Activated T-cell treated with anti-CD3 and anti-CD28 coated beads for 48 hours (primary cell): ENCODE measurements at places on chromosomes 11 and 22.
A peak's percentile ranks its signal among the peaks of the same experiment; 100 is the strongest.

DNA sequence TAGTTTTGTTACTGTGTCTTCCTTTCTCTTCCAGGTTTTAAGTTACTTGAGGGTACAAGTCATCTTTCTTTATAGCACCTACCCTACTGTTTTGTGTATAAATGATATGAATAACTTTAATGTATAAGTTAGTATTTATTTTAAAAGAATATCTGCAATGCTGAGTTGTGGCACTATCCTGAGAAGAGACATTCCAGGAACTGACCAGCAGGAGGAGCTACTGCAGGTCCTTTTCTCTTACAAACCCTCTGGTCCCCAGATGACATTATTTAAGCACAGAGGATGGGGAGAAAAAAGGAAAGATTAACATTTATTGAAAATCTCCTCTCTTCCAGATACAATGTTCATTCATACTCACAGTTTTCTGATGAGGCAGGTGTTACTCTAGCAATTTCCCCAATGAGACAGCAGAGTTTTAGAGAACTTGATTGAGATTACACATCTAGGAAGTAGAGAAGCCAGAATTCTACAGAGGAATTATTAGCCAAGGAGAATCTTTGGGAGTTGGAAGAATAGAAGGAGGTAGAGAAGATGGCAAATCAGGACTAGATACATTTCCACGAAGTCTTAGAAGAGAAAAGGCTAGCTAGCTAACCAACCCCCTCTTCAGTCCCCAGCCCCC is 541.2 kb upstream of the API5 start:
- no peak for DNase-seq

- no peak for DNase-seq
These were observed 11.1 kb downstream of the FOLR3 start for GRCh38 chr11:72146625-72147024.

- peak; percentile 36 for DNase-seq
These were observed 25.2 kb downstream of the LIF start for GRCh38 chr22:30221121-30221992.

DNA sequence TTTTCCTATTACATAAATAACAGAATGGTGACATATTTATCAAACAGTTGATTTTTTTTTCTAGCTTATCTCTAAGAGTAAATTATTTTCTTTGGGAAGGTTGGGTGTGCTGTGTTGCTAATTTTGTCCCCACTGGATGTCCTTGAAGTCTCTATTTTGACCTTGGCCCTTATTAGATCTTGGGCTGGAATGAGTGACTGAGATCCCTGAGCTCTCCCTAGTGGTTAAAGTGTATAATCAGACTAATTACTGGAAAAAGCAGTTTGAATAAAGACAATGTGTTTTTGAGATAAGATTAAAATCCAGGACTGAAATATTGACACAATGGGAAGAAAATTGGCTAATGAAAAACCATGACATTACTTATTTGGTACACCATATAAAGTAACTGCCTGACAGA is 56.1 kb downstream of the AASDHPPT start:
- no peak for DNase-seq

DNA sequence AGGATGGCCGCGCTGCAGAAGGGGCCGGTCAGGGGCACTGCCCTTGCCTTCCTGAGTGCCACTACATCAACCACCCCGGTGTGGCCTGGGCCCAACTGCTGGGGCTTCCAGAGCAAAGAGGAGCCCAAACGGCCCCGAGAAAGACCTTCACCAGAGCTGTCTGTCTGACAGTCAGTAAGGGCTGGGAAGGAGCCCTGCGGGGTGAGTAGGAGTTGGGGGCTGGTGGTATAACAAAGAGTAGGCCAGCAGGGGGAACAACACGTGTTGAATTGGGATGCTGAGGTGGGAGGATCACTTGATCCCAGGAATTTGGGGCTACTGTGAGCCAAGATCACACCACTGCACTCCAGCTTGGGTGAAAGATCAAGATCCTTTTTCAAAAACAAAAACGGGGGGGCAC is 3.9 kb downstream of the GSTT4 start:
- DNase-seq = no peak

GRCh38 chr11:30346068-30346688 is 23.3 kb downstream of the ARL14EP start:
- DNase-seq = no peak

DNA sequence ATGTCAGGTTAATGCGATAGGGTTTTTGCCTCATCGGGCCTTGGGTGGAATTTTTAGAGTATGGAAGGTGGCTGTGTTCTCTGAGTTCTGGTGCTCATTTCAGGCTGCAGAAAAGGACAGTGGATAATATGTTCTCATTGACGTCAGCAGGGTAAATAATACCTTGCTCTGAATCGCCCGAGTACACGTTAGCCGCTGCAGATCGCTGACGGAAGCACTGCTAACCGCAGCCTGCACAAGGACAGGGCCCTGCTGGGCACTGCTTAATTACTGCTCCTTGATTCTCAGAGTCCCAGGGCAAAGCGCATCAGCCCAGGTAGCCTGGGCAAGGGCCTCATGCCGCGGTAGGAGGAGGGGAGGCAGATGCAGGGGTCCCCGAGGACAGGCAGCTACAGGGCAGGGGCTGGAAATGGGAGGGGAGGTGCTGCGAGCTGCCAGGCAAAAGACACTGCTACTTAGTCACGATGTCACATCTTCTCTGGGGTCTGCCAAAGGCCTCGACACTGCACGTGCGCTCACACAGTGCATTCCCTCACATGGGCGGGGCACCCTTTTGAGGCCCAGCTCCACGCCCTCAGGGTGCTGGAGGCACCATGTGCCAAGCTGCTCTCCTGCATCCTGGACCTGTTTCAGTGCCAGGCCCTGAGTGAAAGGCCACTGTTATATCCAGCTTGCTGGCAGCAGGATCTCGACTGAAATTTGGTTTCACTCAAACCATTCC is 35.2 kb downstream of the PPP2R1B start:
- no peak for DNase-seq

GRCh38 chr11:119671561-119672015 is 57.4 kb downstream of the NECTIN1 start:
- DNase-seq = no peak

- DNase-seq = no peak
These were observed 10.2 kb upstream of the CD82 start for GRCh38 chr11:44555031-44555800.

DNA sequence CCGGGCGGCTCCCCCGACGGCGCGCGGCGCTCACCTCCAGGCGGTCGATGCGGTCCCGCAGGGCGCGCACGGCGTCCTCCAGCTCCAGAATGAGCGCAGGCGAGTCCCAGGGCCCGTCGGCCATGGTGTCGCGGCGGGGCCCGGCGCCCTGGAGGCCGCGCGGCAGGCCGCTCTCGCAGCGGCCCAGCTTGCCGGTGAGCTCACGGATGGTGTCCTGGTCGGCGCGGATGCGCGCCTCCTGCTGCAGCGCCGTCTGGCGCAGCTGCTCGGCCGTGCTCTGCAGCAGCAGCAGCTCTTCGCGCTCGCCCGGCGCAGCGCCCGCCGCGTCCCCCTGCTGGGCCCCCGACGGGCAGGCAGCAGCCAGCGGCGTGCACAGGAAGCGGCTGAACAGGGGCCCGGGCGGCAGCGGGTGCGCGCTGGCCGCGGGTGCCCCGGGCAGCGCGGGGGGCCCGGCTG is 599 bp downstream of the NPTXR start:
- DNase-seq = peak; percentile 60

DNA sequence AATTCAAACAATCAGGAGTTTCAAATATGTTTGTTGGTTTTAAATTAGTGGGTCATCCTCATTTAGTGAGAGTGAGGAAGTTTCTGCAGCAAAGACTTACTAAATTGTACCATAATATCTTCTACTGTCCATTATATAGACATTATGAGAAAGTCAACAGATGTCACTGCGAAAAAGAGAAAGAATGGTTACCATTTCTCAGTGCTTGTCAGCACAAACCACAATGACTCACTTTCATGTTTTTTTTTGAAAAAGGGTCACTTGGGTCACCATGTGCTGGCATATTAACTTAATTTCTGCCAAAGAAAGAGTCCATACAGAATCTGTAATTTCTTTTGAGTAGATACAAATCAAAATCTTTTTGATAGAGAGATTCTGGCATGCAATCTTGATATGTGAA is 924.6 kb upstream of the FAT3 start:
- DNase-seq = no peak

DNA sequence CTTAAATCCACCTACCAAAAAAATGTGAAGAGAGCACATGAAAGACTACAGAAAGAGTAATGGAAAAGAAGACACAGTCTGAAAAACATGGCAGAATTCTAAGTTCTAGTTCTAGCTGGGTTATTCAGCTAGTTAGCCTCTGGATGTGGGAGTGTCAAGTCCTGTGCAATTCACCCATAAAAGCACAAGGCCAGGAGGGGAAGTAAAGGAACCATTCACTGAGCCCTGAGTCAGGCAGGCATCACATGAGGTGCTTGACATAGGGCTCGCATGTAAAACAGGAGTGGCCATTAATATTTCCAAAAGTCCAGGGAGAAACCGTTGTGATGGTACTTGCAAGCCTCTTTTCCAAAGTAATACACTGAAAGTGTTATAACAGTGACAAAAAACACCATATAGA is 103.7 kb downstream of the GAB2 start:
- DNase-seq = no peak

DNA sequence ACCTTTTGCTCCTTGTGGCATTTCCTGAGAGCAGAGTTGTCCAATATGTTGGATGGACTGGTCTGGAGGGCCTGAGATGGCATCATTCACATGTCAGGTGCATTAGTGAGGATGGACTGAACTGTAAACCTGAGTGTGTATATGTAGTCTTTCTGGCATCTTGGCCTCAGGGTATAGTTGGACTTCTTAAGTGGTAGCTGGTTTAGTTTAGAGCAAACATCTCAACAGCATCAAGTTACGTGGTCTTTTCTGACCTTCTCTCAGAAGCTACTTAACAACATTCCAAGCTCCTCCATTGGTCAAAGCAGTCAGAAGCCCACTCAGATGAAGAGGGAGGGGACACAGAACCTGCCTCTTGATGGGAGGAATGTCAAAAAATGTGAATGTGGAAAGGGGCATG is 829.9 kb downstream of the METTL15 start:
- no peak for DNase-seq

DNA sequence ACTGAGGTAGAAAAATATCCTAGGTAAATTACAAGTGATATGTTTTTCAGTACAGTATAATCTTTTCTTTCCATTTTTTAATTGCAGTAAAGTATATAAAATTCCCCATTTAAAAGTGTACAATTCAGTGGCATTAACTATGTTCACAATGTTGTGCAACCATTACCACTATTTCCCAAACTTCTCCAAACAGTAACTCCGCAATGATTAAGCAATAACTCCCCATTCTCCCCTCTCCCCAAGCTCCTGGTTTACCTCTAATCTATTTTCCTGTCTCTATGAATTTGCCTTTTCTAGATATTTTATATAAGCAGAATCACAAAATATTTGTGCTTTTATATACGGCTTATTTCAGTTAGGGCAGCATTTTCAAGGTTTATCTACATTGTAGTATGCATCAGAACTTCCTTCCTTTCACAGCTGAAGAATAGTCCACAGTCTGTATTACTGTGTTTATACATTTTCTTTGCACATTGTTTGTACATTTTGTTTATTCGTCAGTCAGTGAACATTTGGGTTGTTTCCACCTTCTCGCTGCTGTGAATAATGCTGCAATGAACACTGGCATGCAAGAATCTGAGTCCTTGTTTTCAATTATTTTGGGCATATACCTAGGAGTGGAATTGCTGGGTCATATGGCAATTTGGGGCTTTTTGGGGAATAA is 110.7 kb downstream of the RPL27A start:
- no peak for DNase-seq

DNA sequence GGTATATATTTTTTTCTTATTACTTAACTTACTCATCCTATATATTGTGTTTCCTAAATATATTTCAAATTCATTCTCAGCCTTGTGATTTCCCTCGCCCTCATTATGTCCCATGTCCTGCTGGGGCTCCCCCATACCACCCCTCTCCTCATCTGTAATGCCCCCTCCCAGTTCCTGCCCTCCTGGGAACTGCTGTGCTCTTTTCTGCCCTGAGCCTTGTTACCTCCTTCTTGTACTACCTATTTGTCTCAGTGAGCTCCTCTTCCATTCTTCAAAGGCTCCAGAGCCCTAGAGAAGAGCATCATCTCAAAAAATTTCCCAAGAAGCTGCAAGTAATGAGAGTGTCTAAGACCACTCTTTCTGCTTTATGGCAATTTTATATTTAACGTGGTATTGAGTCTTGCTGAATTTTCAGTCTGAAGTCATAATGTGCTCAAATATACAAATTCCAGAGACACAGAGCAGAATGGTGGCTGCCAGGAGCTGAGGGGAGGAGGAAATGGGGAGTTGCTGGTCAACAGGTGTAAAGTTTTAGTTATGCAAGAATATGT is 66.5 kb upstream of the TOP3B start:
- DNase-seq = no peak

- no peak for DNase-seq
These were observed 39.6 kb downstream of the MED15 start for GRCh38 chr22:20547029-20547428.

DNA sequence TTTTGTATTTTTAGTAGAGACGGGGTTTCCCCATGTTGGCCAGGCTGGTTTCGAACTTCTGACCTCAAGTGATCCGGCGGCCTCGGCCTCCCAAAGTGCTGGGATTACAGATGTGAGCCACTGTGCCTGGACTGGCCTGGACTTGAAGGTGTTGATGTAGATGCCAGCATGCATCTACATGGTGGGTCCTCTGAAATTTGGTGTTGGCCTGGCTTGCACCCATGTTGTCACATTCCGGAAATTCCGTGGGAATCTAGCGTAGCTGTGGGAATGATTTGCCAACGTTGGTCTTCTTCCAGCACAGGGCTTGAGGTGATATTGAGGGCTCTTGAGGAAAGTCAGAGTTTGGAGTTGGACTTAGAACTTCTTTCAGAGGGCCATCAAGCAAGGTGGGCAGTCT is 6.5 kb downstream of the PACS1 start:
- no peak for DNase-seq

GRCh38 chr22:21622919-21623647 is 6.7 kb downstream of the YDJC start:
- no peak for DNase-seq

- DNase-seq = no peak
These were observed 251.4 kb downstream of the DDX10 start for GRCh38 chr11:108916290-108916689.

DNA sequence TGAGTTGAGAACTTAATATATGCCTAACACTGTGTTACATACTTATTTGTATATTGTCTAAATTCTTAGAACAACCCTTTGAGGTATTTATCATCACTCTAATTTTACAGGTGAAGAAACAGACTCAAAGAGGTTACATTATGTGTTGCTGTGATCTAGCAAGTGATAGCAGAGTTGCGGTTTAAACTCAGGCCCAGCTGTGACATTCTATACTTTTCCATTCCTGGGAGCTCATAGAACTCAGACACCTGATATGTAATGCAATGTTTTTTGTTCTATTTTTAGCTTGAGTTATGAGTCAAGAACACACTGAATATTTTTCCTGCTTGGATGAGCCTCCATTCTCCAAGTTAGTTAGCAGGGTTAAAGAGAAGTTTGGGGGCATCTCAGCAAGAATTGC is 449.7 kb upstream of the DDI1 start:
- no peak for DNase-seq

- DNase-seq = no peak
These were observed 33.9 kb downstream of the TSG101 start for GRCh38 chr11:18492888-18493287.
